Neural progenitor cell (in vitro differentiated cells): ENCODE measurements at places on chromosomes 4 and X. TPM values are rescaled to one million over a fixed set of nuclear protein-coding genes. Genes with fewer than 3 reads are reported as not detected.

DNA sequence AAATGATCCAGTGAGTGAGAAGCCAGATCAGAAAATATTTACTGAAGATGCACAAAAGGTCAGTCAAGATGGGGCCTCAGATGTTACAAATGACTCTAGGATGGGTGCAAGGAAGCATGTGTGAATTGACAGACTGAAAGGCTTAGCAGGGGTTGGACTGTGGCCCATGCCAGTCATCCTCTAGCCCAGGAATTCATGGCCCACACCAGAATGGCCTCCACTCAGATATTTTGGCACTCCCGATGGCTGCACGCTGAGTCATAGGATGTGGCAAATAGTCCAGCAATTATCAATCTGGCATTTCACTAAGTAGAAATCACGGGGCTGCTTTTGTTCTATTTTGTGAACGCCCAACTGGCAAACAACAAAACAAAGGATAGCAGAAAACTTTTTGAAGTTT lies 406.5 kb downstream of the IQCM start:
- no peaks in the 10 kb centered on the region for H3K36me3 ChIP-seq
- H3K27ac ChIP-seq: no peak overlapping the region
- H3K27me3 ChIP-seq: no peaks in the 10 kb centered on the region
- no peak for DNase-seq
- H3K4me3 ChIP-seq: no peak overlapping the region
- H3K4me1 ChIP-seq: no peaks in the 10 kb centered on the region

GRCh38 chr4:176123710-176124407 lies 58.2 kb downstream of the WDR17 start:
- H3K4me3 ChIP-seq: no peak overlapping the region
- DNase-seq: peak; percentile 72
- H3K4me1 ChIP-seq: no peaks in the 10 kb centered on the region
- H3K27me3 ChIP-seq: no peaks in the 10 kb centered on the region

- H3K4me3 ChIP-seq: no peak overlapping the region
- H3K27ac ChIP-seq: no peak overlapping the region
- H3K36me3 ChIP-seq: no peaks in the 10 kb centered on the region
These were observed 57.5 kb upstream of the KLF3 start for GRCh38 chr4:38606587-38606905.

- no peak overlapping the region for H3K4me3 ChIP-seq
- no peaks in the 10 kb centered on the region for H3K36me3 ChIP-seq
- H3K4me1 ChIP-seq: no peaks in the 10 kb centered on the region
- H3K27ac ChIP-seq: no peak overlapping the region
- DNase-seq: no peak
- no peaks in the 10 kb centered on the region for H3K27me3 ChIP-seq
These were observed 66.4 kb upstream of the AGA start for GRCh38 chr4:177508662-177509061.

- H3K27ac ChIP-seq: no peak overlapping the region
- DNase-seq: no peak
- H3K36me3 ChIP-seq: no peaks in the 10 kb centered on the region
These were observed 24.0 kb downstream of the NPY5R start for GRCh38 chr4:163367651-163368050.

DNA sequence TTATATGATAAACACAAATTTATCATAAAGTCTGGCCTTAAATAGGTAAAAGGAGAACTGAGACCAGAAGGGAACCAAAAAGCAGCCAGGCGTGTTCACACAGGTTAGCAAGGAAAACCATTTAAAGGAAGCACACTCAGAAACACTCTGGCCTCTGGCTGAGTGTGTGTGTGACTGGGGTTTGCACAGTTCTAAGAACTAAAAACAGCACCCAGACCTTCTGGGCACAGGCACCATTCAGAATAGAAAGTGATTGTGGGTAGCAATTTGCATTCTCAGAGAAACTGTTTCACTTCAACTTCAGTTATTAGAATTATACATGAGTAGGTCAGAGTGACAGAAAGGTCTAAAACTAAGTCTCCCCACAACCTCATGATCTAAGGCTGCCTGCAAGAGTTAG lies 10.0 kb downstream of the GPR82 start:
- no peak overlapping the region for H3K27ac ChIP-seq
- H3K27me3 ChIP-seq: no peaks in the 10 kb centered on the region
- no peak overlapping the region for H3K4me3 ChIP-seq
- peaks cover 5% of the 10 kb centered on the region for H3K4me1 ChIP-seq
- H3K36me3 ChIP-seq: no peaks in the 10 kb centered on the region

- H3K27me3 ChIP-seq: no peaks in the 10 kb centered on the region
- H3K4me3 ChIP-seq: no peak overlapping the region
- no peak overlapping the region for H3K27ac ChIP-seq
- no peak for DNase-seq
These were observed 60.0 kb downstream of the HS3ST1 start for GRCh38 chr4:11368701-11369115.

GRCh38 chrX:100685284-100685996 lies 41.4 kb downstream of the SRPX2 start:
- H3K27me3 ChIP-seq: no peaks in the 10 kb centered on the region
- H3K27ac ChIP-seq: no peak overlapping the region
- no peak overlapping the region for H3K4me3 ChIP-seq
- peak; percentile 72 for DNase-seq

- no peak for DNase-seq
- H3K4me3 ChIP-seq: no peak overlapping the region
- no peaks in the 10 kb centered on the region for H3K27me3 ChIP-seq
- no peaks in the 10 kb centered on the region for H3K36me3 ChIP-seq
- no peaks in the 10 kb centered on the region for H3K4me1 ChIP-seq
These were observed 210.7 kb upstream of the LDB2 start for GRCh38 chr4:17109126-17109525.

GRCh38 chr4:188242041-188242440 lies 102.8 kb downstream of the TRIML1 start:
- H3K4me3 ChIP-seq: no peak overlapping the region
- no peaks in the 10 kb centered on the region for H3K36me3 ChIP-seq
- DNase-seq: no peak
- H3K4me1 ChIP-seq: peaks cover 7% of the 10 kb centered on the region
- H3K27ac ChIP-seq: no peak overlapping the region
- H3K27me3 ChIP-seq: no peaks in the 10 kb centered on the region

GRCh38 chrX:139725720-139726119 lies 17.8 kb upstream of the MCF2 start:
- no peak overlapping the region for H3K4me3 ChIP-seq
- H3K27me3 ChIP-seq: no peaks in the 10 kb centered on the region

DNA sequence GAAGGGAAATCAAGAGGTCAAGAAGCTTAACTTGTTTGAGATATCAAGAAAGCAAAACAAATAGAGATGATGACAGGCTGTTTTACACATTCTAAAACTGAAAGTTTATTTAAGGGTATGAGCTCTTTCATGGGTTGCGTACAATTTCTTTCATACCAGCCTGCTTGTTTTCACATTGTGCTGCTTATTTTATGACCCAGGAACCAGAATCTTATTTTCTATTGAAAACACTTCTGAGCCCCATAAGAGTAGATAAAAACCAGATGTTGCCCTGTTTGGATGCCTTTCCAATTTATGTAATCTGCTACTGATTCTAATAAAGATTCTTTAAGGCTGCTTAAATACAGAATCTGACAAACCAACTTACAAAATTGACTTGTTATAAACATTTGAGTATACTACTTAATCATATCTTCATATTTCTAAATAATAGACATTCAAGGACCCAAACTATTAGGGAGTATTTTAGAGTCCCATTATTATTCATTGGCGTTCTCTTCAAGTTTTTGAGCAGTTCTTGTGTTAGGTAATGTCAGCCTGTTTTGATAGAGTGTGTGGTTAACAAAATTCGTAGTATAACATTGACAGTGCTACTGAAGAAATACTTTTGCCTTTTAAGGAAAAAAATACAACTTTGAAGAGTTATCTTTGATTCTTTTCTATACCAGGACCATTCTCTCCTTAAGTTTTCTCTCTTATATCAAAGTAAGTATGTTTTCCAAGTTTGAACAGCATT lies 74.4 kb downstream of the PDLIM5 start:
- no peaks in the 10 kb centered on the region for H3K36me3 ChIP-seq
- no peak for DNase-seq
- H3K27me3 ChIP-seq: no peaks in the 10 kb centered on the region
- no peak overlapping the region for H3K4me3 ChIP-seq

GRCh38 chrX:71214604-71215337 lies 8.3 kb upstream of the GJB1 start:
- no peak for DNase-seq
- no peak overlapping the region for H3K27ac ChIP-seq
- no peaks in the 10 kb centered on the region for H3K36me3 ChIP-seq
- H3K27me3 ChIP-seq: no peaks in the 10 kb centered on the region
- H3K4me3 ChIP-seq: no peak overlapping the region

DNA sequence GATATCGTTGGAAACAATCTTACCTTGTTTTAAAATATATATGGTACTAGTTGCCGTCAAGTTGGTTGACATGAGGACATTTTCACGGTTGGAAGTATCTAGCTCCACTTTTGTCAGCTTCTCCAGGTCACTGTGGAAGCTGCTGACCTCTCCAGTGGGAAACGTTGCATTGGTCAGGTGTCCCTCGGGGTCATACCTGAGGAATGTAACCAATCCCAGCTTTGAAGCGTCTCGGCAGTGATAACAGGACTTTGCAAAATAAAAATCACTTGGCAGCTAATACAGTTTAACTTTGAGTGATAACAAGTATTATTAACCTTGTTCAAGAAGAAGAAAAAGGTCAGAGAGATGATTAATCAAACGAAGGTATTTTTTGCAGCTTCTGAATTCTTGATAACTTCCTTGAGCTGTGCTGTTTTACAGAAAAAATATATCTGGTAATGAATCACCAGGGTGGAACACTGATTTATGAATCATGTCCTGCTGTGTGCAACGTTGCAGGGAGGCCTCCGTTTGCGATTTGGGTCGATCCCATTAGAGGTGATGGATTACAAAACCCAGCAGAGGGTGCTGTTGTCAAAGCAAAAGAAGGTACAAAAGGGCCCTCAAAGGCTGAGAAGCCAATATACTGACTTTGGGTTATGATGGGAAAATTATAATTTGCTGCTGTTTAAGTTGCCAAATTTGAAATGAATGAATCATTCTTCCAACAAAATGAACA lies 60.1 kb downstream of the SH2D1A start:
- H3K36me3 ChIP-seq: no peaks in the 10 kb centered on the region
- no peaks in the 10 kb centered on the region for H3K4me1 ChIP-seq
- peak; percentile 60 for DNase-seq
- no peak overlapping the region for H3K27ac ChIP-seq

DNA sequence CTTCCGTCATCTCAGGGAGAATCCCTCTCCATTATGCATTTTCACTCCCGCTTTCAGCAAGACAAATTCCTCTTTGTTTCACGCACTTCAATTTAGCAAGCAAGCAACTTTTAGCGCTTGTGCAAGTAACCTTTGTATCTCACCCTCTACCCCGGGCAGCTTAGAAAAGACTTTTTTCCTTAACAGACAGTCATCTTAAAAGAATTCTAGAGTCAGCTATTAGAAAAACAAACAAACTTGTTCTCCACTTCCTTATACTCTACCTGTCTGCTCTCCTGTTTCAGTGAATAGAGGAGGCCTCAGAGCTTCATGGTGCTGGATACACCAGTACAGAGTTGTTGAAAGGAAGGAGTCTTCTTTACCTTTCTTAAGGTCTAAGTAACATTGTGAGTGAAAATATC lies 12.1 kb downstream of the TIGD2 start:
- no peak overlapping the region for H3K4me3 ChIP-seq
- no peak overlapping the region for H3K27ac ChIP-seq
- H3K27me3 ChIP-seq: no peaks in the 10 kb centered on the region
- H3K36me3 ChIP-seq: no peaks in the 10 kb centered on the region
- no peaks in the 10 kb centered on the region for H3K4me1 ChIP-seq

- H3K27ac ChIP-seq: no peak overlapping the region
- no peak overlapping the region for H3K4me3 ChIP-seq
- H3K4me1 ChIP-seq: no peaks in the 10 kb centered on the region
- no peak for DNase-seq
These were observed 36.1 kb downstream of the IL13RA1 start for GRCh38 chrX:118763489-118763888.

GRCh38 chrX:1239681-1240142 lies 27.3 kb upstream of the CRLF2 start:
- no peaks in the 10 kb centered on the region for H3K36me3 ChIP-seq
- H3K4me3 ChIP-seq: no peak overlapping the region
- H3K27me3 ChIP-seq: no peaks in the 10 kb centered on the region
- DNase-seq: no peak

DNA sequence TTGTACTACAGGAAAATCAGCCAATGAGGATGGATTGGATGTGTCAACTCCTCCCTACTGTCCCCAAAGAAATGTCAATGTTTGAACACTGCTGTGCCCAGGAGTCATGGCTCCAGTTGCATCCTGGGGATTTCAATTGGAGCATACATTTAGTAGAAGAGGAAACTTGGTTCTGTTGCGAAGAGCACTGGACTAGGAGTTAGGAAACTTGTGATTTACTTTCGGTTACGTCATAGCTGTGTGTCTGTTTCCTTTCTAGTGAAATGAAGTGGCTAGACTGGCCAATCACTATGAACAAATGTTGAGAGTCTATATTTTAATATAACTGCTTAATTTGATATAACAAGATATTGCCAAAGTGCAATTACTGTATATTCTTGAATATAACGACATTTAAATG lies 35.2 kb downstream of the ARL9 start:
- H3K4me1 ChIP-seq: no peaks in the 10 kb centered on the region
- H3K4me3 ChIP-seq: no peak overlapping the region
- H3K27me3 ChIP-seq: peaks cover 15% of the 10 kb centered on the region
- DNase-seq: no peak
- H3K36me3 ChIP-seq: no peaks in the 10 kb centered on the region

- H3K27me3 ChIP-seq: no peaks in the 10 kb centered on the region
- no peak for DNase-seq
- H3K4me1 ChIP-seq: no peaks in the 10 kb centered on the region
- H3K4me3 ChIP-seq: no peak overlapping the region
These were observed 127.7 kb downstream of the PRKX start for GRCh38 chrX:3585719-3586118.

DNA sequence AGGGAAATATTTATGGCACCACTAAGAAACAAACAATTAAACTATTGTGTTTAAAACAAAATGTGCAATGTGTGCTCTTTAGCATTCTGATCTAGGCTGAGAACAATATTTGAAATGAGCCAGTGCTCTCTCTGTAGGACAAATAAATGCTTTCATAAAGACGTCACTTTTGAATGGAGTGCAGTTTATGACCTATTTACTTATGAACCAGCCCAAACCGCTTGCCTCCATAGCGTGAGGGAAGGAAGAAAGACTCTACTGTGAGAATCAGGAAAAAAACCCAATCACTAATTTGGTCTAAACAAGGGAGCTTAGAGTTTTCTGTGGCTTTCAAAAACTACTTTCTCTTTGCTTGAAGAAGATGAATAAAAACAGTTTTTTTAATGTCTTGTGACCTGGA lies 39.4 kb downstream of the SAT1 start:
- no peak overlapping the region for H3K27ac ChIP-seq
- H3K27me3 ChIP-seq: no peaks in the 10 kb centered on the region
- H3K4me3 ChIP-seq: no peak overlapping the region
- H3K4me1 ChIP-seq: no peaks in the 10 kb centered on the region

CTAG1B gene
- total RNA-seq: not detected in 2 replicates

SMIM43 gene
- total RNA-seq: 0.06 TPM in 1 of 2 replicates, not detected in the other

FBXL5 gene
- total RNA-seq: 72.7 and 87.9 TPM in 2 replicates

WFS1 gene
- total RNA-seq: 8.8 and 28.4 TPM in 2 replicates

CSN1S1 gene
- total RNA-seq: not detected in 2 replicates

CLIC2 gene
- 0.28 TPM in 1 of 2 replicates, not detected in the other for total RNA-seq

STK26 gene
- 115 and 182 TPM in 2 replicates for total RNA-seq

ENPP6 gene
- total RNA-seq: not detected in 2 replicates

MAGED1 gene
- total RNA-seq: 133 and 181 TPM in 2 replicates

PPP1R2C gene
- not detected in 2 replicates for total RNA-seq

GLUD2 gene
- total RNA-seq: 7.5 and 8.9 TPM in 2 replicates
